ENCODE measurements at places on chromosomes 5 and 9. TPM values are rescaled to one million over a fixed set of nuclear protein-coding genes. Genes with fewer than 3 reads are reported as not detected.

Gene C7
- total RNA-seq = not detected

Gene STKLD1
- 0.31 TPM for total RNA-seq

Gene UHRF2
- total RNA-seq = 42.3 TPM

Gene CYSRT1
- total RNA-seq = 0.49 TPM

- no peak for DNase-seq
Measured at GRCh38 chr5:88880201-88880600, 2.8 kb downstream of the MEF2C start.

Gene PCDHB2
- not detected for total RNA-seq

- DNase-seq = no peak
Measured at GRCh38 chr9:28779243-28779642, 1206.0 kb upstream of the C9orf72 start.

DNA sequence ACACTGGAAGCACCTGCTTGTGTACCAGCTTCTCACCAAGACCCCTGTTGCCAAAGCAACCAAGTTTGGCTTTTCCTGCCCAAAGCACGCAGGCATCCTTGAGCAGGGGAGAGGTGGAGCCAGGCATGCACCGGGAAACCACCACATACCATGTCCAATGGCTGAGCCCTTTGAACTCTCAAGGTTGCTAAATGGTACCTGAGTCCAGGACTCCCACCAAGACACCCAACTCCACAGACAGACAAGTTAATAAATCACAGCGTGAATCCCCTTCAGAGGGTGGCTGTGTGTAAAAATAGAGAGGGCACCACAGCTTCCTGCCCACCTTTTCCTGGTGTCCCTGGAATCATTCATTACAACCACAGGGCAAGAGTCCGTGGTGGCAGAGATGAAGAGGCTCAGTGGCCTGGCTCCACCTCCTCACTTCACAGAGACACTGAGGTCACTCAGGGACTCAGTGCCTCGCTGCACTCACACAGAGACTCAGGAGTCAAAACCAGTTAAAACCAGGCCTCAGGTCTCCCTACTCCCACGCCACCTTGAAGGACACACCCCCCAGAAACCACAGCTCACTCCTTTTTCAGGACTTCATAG is 143.7 kb downstream of the C5orf15 start:
- peak; percentile 36 for DNase-seq

Gene PRKAA1
- total RNA-seq = 55.6 TPM

DNA sequence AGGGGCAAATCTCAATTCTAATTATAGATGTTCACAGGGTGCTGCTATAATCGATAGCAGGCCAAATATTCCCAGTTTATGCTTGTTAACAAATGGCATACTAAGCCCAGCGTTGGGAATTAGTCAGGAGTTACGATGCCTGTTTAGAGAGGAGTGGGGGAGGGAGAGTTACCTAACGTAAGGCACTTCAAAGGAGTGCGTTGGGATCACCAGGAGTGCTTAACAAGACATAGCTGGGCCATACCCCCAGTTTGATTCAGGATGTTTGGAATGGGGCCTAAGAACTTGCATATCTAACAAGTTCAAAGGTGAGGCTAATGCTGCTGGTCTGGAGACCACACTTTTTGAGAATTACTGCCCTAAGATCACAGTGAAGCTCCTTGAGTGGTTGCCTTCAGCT is 14.5 kb upstream of the SRP19 start:
- no peak for DNase-seq

DNA sequence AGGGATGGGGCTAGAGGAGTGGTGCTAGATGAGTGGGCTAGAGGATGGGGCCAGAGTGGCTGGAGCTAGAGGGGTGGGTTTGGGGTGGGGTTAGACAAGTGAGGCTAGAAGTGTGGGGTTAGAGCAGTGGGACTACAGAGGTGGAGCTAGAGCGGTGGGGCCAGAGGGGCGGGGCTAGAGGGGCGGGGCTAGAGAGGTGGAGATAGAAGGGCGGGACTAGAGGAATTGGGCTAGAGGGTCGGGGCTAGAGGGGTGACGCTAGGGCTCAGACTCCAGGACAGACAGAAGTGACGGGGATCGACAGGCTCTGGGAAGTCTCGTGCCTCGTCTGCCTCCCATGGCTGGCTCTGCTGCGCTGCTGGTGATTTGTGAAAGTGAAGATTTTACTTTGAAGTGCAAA is 31.0 kb upstream of the TENT4A start:
- no peak for DNase-seq

- DNase-seq = no peak
Measured at GRCh38 chr5:163478126-163478981, 17.9 kb downstream of the HMMR start.

DNA sequence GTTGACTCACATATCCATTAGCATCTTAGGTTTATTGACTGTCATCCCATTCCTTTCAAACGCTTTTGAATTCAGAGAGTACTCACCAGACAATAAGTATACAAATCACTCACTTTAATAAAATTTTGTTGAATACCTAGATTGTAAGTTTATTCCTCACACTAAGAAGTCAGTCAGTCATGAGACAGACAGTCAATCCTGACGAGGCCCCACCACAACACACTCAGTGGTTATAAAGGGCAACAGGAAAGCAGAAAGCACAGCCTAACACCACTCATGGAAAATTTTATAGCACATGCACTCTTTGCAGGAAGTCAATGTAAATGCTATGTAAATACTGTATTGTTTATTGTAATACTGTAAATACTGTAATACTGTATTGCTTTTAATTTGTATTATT is 176.3 kb upstream of the PTGER4 start:
- peak; percentile 42 for DNase-seq

- DNase-seq = no peak
Measured at GRCh38 chr5:170345971-170346370, 43.2 kb downstream of the KCNMB1 start.

Gene FASTKD3
- total RNA-seq = 23.3 TPM

- DNase-seq = no peak
Measured at GRCh38 chr9:100591639-100592412, 13.9 kb downstream of the CAVIN4 start.

DNA sequence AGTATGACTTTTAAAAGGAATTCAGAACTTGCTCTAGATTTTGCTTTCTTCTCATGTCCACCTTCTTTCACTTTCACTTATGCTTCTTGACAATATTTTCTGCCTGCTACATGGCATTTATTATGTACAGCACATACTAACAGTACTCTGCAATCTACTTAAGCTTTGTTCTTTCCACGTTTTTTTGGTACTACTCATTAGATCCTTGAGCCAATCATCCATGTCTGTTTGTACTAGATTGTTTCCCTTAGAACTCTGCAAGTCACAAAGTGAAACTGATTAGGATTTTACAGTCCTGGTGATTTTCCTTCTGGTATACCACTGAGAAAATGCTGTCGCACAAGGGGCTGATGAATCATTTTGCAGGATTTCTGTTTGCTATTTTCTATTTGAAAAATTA is 78.3 kb downstream of the PARP8 start:
- peak; percentile 9 for DNase-seq

Gene GRM6
- not detected for total RNA-seq

Gene PCDHB5
- not detected for total RNA-seq

Gene HTR1A
- not detected for total RNA-seq

GRCh38 chr5:115100319-115100955 is 69.3 kb downstream of the TRIM36 start:
- DNase-seq = no peak

GRCh38 chr9:107895501-107896001 is 406.0 kb upstream of the KLF4 start:
- no peak for DNase-seq

- DNase-seq = no peak
Measured at GRCh38 chr5:122877518-122877917, 32.1 kb downstream of the SNX24 start.

GRCh38 chr5:158382473-158382872 is 523.5 kb upstream of the CLINT1 start:
- DNase-seq = peak; percentile 47

DNA sequence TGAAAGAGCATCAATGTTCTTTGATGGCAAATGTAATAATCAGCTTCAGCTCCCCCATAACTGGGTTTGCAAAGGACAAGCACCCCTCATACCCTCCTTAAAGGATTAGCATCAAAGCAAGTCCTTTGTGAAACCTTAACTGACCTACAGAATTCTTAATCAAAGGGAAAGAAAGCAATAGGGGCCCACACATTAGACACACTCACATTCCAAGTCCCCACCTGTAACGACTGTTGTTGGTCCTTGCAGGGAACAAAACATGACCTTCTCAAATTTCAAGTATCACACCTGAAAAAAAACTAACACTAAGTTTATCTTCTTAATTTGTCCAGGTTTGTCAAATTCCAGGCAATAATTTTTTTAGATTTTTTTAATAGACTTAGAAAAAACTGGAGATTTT is 32.6 kb downstream of the TTC39B start:
- no peak for DNase-seq

DNA sequence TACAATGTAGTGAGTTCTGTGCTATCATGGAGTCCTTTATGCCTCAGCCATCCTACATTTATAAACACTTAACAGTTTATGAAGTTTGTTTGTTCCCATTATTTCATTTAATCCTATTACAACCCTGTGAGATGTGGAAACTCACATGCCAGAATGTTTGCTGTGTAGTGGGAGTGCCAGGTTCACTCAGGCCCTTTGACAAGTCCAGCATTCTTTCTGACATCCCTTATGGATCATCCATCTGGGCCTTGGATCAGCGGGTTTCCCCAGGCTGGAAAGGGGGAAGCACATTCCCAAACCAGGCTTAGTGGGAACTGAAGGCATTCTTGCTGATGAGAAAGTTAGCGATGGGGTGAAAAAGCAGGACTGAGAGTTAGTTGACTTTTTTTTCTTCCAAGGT is 128.1 kb upstream of the OTULINL start:
- DNase-seq = no peak

- no peak for DNase-seq
Measured at GRCh38 chr5:118937393-118938061, 50.8 kb downstream of the DTWD2 start.

Gene TRUB2
- total RNA-seq = 43.5 TPM

Gene PCDHB14
- not detected for total RNA-seq

Gene CD274
- total RNA-seq = 22.0 TPM

DNA sequence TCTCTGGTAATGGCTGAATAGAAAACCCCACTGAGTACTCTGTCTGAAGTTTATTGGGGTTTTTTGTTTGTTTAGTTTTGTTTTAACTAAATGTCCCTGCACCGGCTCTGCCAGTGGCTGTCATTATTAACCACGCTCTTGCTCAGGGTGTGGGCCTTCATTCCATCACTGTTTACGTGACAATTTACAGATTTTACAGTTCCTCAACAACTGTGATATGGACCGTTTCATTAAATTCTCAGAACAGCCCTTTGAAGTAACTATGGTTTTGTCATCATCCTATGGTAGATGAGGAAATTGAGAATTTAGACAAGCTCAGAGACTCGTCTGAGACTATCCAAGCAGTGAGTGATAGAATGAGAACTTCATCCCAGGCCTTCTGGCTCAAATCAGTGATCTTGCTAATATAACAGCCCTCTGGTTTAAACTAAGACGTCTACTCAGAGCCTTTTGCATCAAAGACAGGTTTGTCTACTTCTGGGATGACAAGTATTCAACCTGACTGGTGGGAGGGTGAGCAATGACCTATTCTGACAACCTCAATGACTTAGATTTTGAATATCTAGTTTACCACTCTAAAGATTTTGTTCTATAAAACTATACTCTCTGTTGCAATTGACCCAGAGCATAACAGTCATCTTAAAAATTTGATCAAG is 77.3 kb upstream of the MAP3K1 start:
- no peak for DNase-seq

- DNase-seq = no peak
Measured at GRCh38 chr5:93425096-93425495, 155.9 kb downstream of the NR2F1-AS1 start.

Gene SPRY4
- total RNA-seq = 0.91 TPM

DNA sequence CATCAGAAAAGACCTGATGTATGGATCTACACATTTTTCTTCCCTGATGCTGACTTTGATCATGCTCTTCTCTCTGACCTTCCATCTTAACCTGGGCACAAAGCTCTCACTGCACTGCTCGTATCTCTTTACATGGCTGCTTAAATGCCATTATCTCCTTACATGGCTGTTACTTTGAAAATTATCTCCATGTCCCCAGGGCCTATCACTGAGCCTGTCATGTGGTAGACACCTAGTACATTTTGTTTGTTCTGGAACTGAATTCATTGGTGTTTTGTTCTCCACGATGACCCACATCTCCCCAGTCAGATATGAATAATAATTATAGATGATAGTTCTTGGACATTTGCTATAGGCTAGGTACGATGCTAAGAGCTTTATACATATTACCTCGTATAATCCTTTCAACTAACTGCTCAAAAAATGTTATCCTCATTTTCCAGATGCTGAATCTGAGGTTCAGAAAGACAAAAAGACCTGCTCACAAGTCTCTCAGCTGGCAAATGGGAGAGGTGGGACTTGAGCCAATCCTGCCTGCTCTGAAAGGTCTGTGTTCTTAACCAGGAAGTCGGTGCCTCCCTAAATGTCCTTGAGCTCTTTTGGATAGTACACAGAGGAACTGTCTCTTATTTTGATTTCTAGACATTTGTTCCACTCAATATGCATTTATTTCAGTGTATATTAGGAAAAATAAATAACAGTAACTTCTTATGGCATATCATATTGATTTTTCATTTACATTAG is 9.8 kb upstream of the CPEB4 start:
- no peak for DNase-seq
